ENCODE measurements at places on chromosomes 7 and 10.
A peak's percentile ranks its signal among the peaks of the same experiment; 100 is the strongest.

- DNase-seq = no peak
Measured at GRCh38 chr7:21948364-21948763, 2.7 kb upstream of the CDCA7L start.

GRCh38 chr7:157818701-157819454 is 482.1 kb downstream of the DNAJB6 start:
- DNase-seq = no peak

- DNase-seq = peak; percentile 85
Measured at GRCh38 chr10:96395931-96396877, 37.4 kb upstream of the OPALIN start.

- no peak for DNase-seq
Measured at GRCh38 chr10:117222976-117223692, 17.8 kb upstream of the SLC18A2 start.

GRCh38 chr7:157006205-157006747 is 4.2 kb downstream of the MNX1 start:
- no peak for DNase-seq

GRCh38 chr10:21379143-21379542 is 146.3 kb downstream of the SKIDA1 start:
- no peak for DNase-seq

- no peak for DNase-seq
Measured at GRCh38 chr10:128664729-128665128, 538.5 kb upstream of the MKI67 start.

GRCh38 chr7:7953806-7954205 is 14.8 kb upstream of the GLCCI1 start:
- no peak for DNase-seq

DNA sequence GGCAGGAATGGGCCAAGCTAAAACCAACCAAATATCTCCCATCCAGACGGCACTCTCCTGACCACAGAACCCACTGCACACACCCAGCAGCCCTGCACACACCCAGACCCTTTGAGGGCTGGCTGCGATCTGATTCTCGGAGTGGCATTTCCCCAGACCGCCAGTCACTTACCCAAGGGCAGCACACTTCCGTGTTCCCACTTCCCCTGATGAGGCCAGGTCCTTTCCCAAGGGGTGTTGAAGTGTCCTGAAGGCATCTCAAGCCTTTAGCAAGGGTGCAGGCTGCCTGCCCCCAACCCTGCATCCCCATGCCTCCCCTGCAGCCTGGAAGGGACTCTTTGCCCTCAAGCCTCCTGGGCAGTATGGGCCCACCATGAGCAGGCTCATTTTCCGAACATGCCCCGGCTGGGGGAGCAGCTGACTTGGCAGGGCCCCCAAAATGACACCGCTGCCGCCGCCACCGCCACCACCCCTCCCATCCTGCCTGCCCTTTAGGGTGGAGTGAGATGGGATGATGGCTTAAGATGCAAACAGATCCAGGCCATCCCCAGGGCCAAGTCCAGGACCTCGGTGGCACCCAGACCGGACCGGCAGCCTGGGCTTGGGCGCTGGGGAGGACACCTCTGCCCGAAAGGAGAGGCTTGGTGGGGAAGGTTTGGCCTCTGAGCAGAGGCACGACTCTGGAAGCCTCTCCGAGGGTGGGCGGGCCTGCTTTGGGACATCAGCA is 159.8 kb downstream of the NRF1 start:
- DNase-seq = no peak

- peak; percentile 84 for DNase-seq
Measured at GRCh38 chr10:11058965-11059364, 41.3 kb downstream of the CELF2 start.

DNA sequence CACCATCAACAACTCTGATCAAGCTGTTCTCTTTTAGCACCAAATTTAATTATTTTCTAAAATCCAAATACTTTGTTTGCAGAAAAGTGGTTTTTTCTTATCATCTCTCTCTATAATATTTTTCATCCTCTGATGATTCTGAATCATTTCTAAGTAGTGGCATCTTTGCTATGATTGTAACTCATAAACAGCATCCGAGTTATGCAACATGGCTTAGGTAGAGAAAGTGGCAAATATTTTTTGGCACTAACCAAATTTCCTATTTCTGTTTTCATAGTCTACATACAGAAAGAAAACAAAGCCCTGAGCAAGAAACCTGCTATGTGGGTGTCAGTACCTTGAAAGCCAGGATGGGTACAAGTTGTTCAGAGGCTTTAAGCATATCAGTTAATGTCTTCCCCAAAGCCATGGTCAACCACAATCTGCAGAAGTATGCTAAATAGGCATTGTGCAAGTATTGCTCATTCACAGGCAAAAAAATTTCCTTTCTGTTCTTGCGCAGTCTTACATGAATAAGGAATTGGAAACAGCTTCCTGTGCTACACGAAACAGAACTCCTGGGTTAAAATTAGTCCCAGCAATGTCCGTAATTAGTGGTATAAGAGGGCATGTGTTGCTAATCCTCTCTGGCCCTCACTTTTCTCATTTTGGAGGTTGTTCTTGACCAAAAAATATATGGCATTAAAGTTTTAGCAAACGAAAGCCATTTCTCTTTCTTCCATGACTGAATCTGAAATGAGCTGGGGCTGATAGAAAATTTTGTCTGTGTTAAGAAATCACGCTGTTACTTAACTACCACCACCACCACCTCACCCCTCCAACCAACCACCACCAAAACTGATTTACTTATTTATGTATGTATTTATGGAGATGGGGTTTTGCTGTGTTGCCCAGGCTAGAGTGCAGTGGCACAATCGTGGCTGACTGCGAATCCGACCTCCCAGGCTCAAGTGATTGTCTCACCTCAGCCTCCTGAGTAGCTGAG is 325.6 kb upstream of the MAGI2 start:
- peak; percentile 91 for DNase-seq

- DNase-seq = no peak
Measured at GRCh38 chr7:584820-585219, 65.2 kb upstream of the PDGFA start.

GRCh38 chr7:80941208-80941758 is 22.4 kb upstream of the SEMA3C start:
- DNase-seq = peak; percentile 87

DNA sequence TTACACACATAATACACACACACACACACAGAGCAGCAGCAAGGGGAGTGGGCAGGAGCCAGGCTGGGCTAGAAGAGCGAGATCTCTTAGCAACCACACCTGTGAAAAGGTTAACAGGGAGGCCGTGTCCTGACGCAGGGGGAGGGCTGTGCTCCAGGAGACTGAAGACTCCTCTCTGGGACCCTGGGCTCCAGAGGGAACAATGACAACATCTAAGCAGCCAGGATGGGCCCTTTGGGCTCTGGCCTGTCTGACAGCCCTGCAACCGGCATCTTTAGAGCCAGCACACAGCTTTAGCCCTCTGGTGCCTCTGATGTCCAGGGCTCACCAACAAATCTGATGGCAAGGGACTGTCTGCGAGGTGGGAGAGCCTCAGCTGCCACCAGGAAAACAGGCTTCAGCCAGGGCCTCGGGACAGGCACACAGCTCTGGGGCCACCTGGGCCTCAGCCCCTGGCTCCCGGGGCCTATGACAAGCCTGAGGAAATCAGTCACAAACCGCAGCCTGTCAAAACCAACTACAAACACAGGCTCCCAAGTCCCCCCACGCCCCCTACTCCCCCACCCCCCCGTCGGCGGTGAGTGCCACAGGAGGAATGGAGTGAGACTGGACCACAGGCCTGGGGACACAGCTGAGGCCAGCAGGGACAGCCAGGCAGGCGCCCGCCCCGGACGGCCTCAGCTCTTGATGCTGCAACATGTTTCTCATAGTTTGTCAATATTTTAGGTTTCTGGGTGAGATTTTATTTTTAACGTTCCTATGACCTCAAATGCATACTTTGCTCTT is 102.8 kb downstream of the TNS3 start:
- DNase-seq = no peak

DNA sequence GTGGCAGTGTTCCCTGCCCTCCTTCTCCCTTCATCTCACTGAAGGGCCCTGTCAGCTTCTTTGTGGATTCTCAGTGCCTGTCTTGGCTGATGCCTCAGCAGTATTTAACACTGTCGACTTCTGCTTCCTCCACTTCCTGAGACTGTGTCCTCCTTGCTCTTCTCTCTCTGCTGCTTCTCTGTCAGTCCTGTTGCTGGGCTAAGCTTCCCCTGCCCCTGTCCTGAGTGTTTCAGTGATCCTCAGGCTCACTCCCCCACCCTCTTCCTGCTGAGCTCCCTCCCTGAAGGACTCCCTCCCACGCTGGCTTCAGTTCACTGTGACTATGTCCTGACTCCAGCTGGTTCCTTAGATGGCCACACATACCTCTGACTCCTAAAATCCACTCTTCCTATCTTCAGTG is 64.9 kb downstream of the CREM start:
- DNase-seq = peak; percentile 59

GRCh38 chr7:10034843-10035556 is 938.7 kb upstream of the PHF14 start:
- DNase-seq = no peak

- DNase-seq = peak; percentile 54
Measured at GRCh38 chr10:31319602-31320549, 860 bp downstream of the ZEB1 start.

DNA sequence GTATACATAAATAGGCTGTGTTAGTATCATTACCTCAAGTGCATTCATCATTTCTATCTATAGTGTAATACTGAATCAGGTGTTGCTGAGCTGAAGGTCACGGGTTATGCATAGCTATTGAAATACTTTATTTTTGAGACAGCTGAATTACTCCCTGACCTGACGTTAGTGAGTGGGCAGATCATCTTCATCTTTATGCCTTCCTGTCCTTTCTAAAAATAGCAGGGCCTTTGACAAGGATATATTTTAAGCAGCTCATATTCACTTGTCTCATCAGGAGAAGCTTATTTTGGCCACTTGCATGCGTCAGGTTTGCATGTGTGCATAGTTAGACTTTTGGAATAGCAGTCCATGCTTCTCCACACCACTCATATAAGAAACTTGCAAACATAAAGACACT is 63.6 kb upstream of the DKK1 start:
- no peak for DNase-seq

DNA sequence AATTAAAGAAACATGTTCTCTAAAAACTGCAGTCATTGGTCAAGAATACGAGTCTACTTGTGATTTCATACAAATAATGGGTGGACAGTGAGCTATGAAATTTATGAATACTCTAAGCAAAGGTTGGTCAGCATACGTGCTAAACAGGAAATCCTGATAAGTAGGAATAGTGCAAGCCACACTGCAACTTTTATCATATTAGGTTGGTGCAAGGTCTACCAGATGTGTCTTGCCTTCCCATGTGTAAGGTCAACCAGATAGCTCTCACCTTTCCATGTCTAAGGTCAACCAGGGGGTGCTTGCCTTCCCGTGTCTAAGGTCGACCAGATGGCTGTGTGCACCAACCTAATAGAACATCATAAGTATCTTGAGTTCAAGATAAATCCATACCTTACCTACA is 2.0 kb upstream of the ITGB1 start:
- no peak for DNase-seq
